ENCODE measurements at places on chromosomes 1 and 21.

GRCh38 chr1:203033287-203033686 lies 7.0 kb downstream of the PPFIA4 start:
- DNase-seq, result no peak

- no peak for DNase-seq
Observed at GRCh38 chr1:207014728-207015127, 17.8 kb downstream of the C1orf116 start.

DNA sequence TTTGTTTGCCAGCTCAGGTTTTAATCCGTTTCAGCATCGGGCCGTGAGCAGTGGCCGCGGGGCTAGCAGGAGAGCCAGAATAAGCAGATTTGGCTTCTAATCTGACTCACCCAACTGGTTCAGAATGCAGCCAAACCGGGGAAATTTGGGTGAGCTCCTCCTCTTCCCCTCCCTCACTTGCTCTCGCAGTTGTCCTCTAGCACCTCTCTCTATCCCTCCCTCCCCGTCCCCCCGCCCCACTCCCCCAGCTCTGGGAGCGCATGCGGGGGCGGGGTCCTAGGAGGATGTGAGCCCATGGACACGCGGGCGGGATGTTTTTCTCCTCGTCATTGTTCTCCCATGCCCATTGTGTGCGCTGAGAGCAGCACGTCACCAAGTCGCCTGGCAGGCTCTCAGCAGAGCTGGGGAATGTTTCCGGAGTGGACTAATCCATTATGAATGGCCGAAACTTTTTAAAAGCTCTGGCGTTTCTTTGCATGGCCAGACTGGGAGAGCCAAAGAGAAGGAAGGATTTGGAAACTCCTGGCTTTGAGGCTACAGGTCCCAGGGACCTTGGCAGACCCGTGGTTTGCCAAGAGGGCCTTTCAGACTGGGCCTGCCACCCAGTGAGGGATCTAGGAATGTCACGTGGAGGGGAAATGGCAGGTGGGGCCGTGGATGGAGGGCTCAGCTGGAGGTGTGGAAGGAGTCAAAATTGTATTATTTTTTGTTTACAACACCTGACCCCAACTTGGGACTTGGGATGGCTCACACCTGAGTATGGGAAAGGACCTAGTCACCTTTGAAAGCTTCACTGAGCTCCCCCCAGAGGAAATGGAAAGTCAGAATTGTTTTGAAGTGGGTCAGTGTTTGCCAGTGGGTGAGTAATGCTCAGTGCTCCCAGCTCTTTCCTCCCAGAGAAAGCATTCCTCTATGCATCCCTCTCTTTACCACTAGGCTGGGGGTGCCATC lies 39.2 kb downstream of the CDK18 start:
- no peak for DNase-seq

- DNase-seq, result no peak
Observed at GRCh38 chr1:187842406-187843165, 1013.8 kb downstream of the PLA2G4A start.

DNA sequence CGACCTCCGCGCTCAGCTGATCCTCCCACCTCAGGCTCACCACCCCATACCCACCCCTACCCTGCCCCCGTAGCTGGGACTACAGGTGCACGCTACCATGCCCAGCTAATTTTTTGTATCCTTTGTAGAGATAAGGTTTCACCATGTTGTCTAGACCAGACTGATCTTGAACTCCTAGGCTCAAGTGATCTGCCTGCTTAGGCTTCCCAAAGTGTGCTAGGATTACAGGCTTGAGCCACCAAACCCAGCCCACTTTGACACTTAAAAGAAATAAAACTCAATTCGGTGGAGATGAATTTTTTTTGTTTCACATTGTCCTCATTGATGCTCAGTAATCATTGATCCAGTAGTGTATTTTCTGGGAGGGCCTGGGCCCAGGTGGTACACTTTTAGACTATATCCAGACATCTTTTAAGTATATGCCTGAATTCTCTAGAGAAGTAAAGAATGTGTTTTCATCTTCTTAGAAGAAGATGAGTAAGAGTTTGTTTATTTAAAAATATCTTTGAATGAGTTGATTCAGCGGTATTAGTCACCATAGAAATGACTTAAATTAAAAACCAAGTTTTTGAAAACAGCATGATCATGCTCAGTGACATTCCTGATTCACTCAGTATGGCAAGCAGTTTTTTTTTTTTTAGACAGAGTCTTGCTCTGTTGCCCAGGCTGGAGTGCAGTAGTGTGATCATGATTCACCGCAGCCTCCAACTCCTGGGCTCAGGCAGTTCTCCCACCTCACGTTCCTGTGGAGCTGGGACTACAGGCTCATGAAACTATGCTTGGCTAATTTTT lies 57.8 kb downstream of the EPB41 start:
- DNase-seq, result no peak

- DNase-seq, result no peak
Observed at GRCh38 chr1:172450524-172450885, 6.6 kb upstream of the PIGC start.

DNA sequence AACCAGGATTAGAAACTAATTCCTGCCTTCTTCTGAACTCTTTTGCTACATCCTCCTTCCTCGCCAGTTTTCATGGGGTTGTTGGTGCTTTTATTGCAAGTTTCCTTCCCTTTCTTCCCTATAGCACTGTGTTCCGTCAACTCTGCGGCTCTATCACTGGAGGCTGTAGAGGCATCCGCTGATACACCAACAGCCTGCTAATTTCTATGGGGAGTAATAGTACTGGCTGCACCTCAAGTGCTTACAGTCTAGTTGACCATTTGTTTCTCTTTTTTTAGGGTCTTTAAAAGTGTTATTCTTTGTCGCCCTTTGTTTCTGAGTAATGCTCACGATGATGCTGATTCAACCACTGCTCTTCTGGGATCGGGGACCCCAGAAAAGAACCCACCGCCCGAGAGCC lies 746 bp downstream of the MIS18A start:
- no peak for DNase-seq

GRCh38 chr21:29053011-29053553 lies 20.4 kb downstream of the CCT8 start:
- no peak for DNase-seq

GRCh38 chr1:196002906-196003305 lies 605.3 kb downstream of the KCNT2 start:
- DNase-seq, result no peak

Measured in immature natural killer cell (primary cell).